ENCODE measurements at places on chromosomes 12 and 14.

GRCh38 chr12:50661300-50662115 is 102.4 kb upstream of the ATF1 start:
- DNase-seq: no peak

DNA sequence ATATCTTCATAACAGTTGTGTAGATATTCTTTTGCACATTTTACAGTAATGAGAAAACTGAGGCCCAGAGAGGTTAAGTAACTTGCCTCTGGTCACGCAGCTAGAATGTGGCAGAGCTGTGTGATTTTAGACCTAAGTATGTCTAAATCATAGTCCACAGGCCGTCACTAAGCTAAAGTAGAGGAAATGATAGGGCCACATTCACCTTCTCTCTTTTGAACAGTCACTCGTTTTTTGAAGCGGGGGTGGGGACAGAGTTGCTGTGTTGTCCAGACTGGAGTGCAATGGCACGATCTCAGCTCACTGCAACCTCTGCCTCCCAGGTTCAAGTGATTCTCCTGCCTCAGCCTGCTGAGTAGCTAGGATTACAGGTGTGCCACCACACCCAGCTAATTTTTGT is 68.5 kb downstream of the RASSF3 start:
- DNase-seq: no peak

GRCh38 chr14:61296719-61297502 is 15.8 kb upstream of the TMEM30B start:
- DNase-seq: no peak

DNA sequence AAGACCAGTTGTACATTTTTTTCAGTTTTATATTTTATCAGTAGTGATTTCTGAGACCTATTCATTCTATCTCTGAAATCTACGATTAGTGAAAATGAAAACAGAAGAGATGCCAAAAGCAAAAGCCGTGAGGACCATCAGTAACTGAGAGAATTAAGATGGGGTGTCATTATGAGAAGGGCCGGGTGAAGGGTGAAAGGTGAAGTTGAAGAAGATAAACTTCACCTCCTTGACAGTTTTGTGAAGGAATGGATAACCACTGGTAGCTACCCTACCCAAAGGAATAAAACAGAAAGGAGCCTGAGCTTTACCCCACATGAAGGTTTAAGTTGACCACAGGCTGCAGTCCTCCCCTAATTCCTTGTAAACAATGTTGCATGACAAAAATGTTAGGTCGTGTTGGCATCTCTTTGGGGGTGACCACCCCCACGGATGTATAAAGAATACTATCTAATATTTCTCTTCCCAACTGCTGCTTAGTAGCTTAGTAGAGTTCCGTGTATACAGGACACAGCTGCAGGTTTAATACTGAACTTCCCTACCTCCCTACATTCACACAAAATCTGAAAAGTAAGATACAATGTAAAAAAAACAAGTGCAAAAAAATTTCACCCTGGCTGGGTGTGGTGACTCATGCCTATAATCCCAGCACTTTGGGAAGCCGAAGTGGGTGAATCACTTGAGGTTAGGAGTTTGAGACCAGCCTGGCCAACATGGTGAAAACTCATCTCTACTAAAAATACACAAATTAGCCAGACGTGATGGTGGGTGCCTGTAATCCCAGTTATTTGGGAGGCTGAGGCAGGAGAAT is 23.9 kb downstream of the GPR19 start:
- no peak for DNase-seq

DNA sequence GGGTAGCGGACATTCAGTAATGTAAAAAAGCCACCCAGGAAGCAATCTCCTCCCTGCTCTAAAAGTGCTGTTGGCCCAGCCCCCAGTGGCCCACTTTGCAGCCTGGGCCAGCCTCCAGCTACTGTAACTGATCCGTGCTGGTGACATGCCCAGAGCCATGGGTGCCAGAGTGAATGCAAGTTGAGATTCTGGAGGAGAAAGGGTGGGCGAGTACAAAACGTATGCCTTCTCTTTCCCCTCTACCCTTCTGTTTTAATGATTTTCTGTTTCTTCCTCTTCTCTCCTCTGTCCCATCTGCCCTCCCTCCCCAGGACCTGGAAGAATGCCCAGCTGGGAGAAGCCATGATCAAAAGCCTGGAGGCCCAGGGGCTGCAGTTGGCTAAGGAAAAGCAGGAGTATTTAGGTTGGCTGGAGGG is 16.9 kb downstream of the PLEKHD1 start:
- no peak for DNase-seq

DNA sequence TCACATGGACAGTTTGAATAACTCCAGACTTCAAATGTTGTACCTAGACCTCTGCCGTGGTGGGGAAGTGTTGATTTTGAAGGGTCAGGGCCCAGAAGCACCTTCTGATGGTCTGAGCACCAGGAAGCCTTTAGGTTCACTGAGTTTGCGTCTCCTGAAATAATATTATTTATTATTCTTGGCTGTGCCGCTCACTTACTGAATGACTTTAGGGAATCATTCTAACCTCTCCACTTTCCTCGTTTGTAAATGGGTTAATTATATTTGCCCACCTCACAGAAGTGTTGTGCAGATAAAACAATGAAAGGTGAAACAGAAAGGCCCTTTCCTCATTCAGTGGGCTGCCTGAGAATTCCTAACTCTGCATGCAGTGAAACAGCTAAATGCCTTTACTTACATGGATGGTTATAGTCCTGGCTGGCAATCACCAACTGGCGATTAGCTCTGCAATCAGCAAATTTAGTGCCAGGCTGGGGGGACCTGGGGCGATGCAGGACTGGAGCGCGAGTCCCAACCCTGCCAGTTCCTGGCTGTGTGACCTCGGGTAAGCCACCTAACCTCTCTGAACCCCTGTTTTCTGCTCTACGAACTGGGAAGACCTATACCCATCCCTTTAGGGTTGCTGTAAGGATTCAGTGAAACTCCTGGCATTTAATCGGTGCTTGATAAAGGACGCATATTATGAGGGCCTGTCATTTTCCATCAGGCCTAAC is 57.5 kb downstream of the MAP1LC3B2 start:
- DNase-seq: no peak
